ENCODE measurements at places on chromosomes 11 and 22.

- DNase-seq = no peak
These were observed 13.7 kb downstream of the CSTF3 start for GRCh38 chr11:33147559-33147958.

- peak; percentile 37 for DNase-seq
These were observed 128.7 kb upstream of the TOP3B start for GRCh38 chr22:22111267-22111751.

- DNase-seq = no peak
These were observed 37.9 kb downstream of the TST start for GRCh38 chr22:36981247-36981775.

GRCh38 chr11:63854696-63855095 is 15.8 kb downstream of the MARK2 start:
- no peak for DNase-seq

DNA sequence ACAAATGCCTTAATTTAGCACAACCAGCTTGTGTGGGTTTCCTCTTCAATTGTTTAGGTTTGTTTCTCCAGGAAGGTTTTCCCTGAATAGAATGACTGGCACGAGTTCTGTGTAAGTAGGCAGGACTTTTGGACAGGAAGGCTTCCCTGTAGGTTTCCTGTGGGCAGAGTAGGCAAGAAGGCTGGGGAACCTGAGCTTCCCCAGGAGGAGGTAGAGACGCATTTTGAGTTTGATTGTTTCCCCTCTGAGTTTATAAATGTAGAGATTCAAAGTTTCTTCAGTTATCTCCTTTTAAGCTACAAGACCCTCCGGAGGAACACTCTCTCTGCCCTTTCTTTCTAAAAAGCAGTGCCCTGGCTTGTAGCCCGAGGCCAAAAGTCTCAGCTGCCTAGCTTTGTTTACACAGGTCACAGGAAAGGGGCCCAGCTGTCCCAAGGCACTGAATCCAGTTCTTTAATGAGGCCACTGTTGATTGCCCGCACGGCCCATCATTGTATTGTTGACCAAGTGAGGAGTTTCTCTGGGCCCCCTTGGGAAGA is 66.6 kb upstream of the RDX start:
- no peak for DNase-seq

DNA sequence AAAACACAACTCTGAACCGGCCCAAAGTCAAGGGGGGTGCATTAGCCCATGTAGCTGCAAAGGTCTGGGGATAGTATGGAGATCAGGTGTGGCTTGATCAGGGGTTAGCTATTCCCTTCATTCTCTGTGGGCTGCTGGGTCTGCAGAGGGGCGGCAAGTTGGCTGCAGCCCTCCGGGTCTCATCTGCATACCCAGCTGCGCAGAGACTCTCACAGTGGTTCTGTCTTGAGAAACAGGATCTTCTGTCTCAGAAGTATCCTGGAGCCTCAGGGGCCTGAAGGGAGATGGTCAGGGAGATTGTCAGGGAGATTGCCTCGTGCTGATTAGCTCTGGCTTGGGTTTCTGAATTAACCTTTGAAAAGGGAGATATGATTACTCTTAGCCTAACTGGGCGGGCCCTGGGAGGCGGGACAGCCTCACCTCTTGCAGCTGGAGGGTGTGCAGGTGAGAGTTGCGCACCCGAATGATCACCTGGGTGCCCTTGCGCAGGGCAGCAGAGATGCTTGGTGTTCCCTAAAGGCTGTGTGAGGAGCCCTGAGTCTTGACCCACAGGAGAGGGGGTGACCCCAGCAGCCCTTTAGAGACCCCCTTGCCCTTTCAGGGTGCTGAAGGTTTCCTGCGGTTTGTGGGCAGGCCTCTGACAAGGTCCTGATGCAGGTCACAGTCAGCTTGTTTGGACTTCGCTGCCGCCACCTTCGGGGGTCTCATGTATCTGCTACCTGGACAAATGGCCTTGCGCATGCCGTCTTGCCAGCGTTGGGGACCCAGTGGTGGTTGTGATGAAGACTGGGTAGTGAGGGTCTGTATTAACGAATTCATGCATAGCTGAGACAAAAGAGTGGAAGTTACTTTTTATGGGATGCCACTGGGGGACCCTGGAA is 7.3 kb downstream of the ARHGAP8 start:
- DNase-seq = no peak

- DNase-seq = no peak
These were observed 29.7 kb upstream of the DDX6 start for GRCh38 chr11:118820412-118821357.

DNA sequence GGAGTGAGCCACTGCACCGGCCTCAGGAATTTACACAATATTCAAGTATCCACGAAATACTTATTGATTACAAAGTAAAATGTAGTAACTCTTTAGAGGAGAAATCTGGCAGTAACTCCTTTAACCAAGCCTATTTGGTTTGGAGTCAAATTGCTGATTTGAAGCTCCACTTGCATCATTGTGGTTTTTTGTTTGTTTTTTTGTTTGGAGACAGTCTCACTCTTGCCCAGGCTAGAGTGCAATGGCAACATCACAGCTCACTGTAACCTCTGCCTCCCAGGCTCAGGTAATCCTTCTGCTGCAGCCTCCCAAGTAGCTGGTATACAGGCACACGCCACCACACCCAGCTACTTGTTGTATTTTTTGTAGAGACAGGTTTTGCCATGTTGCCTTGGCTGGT is 6.4 kb upstream of the QSER1 start:
- no peak for DNase-seq

DNA sequence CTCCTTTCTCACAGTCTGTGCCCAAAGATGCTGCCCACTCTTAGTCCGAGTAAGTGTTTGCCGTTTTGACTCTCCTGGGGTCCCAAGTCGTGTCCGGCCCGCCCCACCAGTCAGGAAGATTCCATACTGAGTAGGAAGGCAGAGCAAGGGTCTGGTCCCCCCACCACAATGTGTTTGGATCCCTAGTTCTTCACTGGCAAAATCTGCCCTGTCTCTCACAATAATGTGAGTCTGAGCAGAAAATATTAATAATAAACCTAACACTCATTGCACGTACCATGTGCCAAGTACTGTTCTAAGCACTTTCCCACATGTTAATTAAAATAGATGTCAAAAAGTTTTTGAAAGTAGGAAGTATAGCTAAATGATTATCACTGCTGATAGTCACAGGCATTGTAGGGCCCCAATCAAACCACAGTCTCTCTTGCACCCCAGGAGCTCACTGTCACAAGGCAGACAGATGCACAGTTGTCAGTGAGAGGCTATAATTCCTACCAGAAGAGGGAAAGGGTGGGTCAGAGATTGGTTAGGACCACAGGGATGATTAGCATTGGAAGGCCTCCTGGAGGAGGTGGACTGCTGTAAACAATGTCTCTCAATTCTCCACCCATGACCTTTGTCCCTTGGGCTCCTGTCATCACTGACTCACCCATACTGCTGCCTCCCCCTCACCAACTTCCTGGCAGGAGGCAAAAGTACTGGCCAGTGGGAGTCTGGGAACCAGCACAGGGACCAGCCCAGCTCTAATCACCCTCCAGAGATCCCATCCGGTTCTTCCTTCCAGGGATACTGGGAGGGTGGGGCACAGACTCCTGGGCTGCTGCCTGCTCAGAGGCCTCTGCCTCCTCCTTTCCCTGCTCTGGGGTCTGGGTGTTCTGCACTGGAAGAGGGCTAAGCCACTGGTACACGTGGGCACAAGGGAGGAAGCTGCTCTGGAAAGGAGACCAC is 1.0 kb upstream of the POLD4 start:
- no peak for DNase-seq

DNA sequence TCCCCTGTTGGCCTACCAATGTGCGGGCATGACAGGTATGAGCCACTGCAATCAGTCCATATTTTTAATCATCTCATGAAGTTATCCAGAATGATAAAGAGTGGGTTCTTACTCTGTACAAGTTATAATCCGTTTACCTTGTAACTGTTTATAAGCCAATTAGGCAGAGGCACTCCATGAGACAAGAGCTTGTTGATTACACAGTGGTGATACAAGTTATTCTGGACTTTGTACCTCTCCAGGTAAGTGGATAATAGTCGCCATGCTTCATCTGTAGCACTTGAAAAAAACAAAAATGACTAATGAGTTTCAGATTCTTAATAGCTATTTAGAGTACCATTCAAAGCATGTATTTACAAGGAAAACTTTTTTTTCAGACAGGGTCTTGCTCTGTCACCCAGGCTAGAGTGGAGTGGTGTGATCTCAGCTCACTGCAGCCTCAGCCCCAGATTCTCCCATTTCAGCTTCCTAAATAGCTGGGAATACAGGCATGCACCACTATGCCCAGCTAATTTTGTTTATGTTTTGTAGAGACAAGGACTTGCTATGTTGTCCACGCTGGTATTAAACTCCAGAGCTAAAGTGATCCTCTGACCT is 17.7 kb upstream of the FNBP4 start:
- no peak for DNase-seq

- no peak for DNase-seq
These were observed 131.2 kb downstream of the TTC17 start for GRCh38 chr11:43489869-43490465.

GRCh38 chr22:46066691-46067090 is 83.6 kb upstream of the PPARA start:
- no peak for DNase-seq

DNA sequence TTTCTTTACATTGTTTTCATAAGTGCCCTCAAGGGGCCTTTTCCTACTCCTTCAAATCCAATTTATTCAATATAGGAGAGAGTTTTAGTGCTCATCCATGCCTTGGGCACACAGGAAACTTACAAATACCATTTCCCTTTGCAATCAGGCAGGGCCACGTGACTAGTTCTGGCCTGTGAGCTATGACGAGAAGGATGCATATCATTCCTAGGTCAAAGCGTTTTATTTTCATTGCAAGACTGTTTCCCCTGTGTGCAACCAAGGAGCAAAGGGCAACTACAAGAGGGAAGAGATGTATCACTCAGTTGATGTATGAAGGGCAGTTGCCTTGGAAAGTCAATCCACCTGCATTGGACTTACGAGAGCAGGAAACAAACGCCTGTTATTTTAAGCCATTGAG is 1.9 kb upstream of the TRAF6 start:
- no peak for DNase-seq

GRCh38 chr11:88193278-88193677 is 18.0 kb upstream of the RAB38 start:
- no peak for DNase-seq

GRCh38 chr11:77155082-77155475 is 27.0 kb downstream of the MYO7A start:
- DNase-seq = no peak

DNA sequence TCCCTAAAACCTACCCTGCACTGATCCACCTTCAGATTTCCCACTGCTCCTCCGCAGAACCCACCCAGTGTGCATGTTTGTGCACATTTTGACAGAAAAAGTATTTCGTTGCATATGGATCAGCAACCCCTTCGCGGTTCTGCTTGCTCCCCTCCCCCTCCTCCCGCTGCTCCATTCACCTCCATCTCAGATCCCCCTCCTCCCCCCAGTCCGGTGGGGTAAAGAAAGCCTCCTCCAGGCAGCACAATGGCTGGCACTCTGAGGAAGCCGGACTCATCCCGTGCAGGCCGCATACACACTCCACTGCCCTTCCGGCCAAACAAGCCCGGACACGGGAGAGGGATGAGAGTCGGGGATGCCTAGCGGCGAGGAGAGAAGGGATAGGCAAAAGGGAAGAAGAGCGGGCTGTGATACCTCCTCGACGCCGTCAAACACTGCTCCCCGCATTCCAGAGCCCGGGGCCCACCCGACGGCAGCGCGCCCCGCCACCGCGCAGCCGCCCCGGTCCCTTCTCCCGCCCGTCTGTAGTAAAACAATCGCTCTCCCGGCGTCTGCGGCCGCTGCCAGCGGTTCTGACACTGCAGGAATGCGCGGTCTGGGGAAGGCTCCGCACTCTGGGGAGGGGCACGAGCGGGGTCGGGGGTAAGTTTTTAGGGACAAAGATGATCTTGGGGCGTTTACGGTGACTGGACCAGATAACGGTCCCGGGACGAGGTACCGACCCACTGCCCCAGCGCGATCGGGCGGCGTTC is 915 bp downstream of the FEZ1 start:
- DNase-seq = peak; percentile 3

DNA sequence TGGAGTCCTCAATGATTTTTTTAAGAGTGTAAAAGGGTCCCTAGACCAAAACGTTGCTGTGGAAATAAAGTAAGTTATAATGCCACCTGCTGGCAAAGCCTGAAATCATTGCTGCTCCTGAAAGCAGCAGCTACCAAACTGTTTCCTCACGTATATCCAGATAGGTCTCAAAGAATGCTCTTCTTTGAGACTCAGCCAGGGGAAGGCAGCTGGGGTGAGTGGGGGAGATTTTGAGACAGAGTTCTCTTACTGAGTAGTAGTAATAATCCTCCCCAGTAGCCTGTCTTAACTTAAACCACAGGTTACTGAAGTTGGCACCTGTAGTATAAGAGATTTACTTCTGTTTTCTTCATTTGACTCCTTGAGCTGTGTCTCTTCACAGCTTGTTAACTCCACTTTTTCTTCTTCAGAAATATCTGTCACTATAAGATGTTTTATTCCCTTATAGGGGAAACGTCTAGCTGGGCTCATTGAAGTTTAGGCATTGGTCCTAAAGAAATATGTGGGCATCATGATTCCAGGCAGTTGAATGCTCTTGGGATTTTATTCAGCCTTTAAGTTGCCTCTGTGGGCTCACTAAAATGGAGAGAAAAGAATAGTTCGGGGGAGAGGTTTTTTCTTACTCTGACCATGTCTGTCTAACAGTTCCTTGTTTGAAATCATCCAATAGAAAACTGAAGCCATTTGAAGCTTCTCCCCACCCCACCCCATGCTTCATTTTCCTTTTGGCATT is 77.9 kb downstream of the BTBD10 start:
- DNase-seq = peak; percentile 19

GRCh38 chr11:104688731-104689130 is 209.5 kb downstream of the CASP12 start:
- no peak for DNase-seq

DNA sequence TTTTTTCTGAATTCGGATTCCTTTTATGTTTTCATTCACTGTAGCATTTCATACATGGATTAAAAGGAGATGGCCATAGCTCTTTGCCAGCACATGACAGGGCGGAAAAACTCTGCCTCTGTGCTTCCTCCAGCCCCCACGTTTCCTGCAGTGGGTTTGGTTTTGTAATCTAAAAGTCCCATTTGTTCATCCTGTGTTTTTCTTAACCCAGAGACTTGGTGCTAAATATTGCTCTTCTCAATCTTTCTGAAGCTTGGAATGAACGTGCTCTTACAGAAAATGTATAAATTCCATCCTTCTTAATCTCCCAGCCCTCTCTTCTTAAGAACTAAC is 89.9 kb downstream of the PPP6R3 start:
- no peak for DNase-seq

DNA sequence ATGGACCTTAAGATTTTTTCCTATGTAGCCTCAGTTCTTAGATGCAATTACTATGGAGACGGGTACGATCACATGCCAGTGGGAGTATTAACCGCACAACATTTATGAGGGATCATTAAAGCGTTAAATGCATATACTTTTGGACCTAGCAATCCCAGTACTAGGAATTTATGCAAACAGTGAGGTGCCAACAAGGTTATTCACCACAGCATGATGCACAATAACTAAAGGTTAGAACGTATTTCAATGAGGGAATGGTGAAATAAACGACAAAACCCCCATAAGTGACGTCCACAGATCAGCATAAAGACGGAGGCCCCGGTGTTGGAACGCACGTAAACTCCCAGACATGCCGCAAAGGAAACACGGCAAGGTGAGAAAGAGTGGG is 539 bp downstream of the SIRT3 start:
- DNase-seq = no peak
